M059J (cell line): ENCODE measurements at places on chromosomes 2 and 18. TPM values are rescaled to one million over a fixed set of nuclear protein-coding genes. Genes with fewer than 3 reads are reported as not detected.

DNA sequence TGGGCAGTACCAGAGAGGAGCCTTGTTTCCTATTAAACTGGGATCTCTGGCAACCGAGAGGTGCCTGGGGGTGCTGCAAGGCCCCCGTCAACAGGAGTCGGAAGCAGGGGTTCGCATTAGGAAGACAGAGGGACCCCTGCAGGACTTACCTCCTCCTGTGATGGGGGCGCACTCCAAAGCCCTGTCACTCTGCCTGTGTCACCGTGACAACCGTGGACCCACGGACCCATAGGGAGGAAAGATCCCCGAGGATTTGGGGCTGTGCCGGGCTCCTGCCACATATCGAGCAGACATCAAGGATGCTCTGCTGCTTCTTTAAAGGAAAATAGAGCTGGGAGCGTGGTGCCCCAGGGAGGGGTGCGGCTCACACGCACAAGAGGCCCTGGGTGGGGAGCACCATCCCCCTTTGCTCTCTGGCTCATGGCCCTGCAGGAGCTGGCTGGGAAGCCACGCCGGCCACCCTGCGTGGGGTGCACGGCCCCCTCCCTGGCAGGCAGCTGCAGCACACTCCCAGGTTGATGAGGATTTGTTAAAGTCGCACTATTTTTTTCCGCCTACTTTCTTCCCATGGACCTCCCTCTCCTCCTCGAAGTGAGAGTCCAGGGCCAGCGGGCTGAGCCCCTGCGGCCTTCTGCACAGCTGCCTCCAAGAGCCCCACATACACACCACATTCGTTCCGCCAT, 167.5 kb downstream of the TWIST2 start:
- DNase-seq = no peak

DNA sequence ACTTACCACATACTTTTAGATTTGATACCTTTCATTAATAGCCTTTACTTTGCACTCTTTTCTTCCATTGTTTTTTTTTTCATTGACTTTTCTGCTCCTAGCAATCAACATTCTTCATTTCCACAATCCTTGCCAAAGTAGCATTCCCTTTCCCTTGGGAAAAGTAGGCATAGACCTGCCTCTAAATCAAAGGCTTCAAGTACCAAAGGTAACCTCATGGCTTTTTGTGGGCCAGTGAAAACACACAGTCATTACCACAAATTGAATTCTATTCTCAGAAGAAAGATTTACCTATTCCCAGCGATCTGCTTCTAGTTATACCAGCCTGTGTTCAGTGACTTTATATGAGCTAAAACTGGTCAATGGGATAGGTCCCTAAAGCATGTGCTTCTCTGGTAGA, 109.2 kb downstream of the SOCS6 start:
- DNase-seq = peak; percentile 76

DNA sequence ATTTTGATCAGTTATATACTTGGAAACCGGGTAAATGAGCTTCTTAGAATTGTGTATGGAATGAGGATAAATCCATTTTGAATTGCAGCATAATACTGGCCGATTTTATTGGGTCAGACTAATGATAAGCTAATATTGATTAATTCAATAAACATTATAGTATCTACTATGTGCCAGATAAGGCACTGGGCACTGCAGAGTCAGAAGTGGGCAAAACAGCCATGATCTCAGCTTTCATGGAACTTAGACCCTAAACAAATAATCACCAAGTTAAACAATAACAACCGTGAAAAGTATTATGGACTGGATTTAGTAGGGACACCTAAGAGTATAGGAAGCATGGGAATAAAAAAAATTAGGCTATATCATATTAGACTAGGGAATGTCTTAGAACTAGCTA, 297.0 kb upstream of the PKDCC start:
- DNase-seq = no peak

DNA sequence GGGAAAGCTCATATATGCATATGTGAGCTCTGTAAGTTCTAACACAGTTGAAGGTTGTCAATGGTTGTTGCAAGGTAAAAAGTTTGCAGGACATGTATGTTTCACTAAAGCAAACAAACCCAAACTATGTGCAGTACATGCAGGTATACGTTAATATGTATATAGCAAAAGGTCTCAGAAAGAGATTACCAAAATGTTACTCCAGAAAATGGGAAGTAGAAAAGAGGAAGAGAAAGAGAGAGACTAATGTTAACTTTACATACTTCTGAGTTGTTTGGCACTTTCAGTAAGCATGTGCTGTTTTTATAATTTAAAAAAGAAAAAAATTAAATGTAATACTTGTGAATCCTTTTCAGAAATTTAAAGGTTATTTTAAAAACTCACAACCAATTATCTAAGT, 32.8 kb upstream of the PEX13 start:
- DNase-seq = no peak

GRCh38 chr18:49884959-49885358, 71.6 kb upstream of the ACAA2 start:
- DNase-seq = no peak

GRCh38 chr2:10159086-10159485, 36.5 kb downstream of the RRM2 start:
- DNase-seq = no peak

GRCh38 chr2:238042849-238043584, 17.8 kb upstream of the SCLY start:
- DNase-seq = no peak

GRCh38 chr2:152015552-152015951, 83.3 kb downstream of the CACNB4 start:
- no peak for DNase-seq

DNA sequence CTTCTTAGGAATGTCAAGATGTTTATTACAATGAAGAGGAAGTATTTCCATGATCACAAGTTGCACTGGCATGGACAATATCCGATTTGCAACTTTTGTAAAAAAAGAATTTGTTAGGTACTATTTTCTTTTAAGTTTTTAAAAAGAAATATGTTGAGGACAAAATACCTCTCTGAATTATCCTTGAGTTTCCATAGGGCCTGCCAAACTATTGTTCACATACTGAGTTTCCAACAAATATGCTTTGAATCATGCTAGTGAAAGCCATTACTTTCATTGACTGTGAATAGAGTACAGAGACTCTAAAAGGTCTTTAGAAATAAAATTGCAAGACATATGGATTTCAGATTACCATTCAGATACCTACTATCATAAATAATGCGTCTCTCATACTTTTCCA, 566.1 kb downstream of the TMEM182 start:
- no peak for DNase-seq

DNA sequence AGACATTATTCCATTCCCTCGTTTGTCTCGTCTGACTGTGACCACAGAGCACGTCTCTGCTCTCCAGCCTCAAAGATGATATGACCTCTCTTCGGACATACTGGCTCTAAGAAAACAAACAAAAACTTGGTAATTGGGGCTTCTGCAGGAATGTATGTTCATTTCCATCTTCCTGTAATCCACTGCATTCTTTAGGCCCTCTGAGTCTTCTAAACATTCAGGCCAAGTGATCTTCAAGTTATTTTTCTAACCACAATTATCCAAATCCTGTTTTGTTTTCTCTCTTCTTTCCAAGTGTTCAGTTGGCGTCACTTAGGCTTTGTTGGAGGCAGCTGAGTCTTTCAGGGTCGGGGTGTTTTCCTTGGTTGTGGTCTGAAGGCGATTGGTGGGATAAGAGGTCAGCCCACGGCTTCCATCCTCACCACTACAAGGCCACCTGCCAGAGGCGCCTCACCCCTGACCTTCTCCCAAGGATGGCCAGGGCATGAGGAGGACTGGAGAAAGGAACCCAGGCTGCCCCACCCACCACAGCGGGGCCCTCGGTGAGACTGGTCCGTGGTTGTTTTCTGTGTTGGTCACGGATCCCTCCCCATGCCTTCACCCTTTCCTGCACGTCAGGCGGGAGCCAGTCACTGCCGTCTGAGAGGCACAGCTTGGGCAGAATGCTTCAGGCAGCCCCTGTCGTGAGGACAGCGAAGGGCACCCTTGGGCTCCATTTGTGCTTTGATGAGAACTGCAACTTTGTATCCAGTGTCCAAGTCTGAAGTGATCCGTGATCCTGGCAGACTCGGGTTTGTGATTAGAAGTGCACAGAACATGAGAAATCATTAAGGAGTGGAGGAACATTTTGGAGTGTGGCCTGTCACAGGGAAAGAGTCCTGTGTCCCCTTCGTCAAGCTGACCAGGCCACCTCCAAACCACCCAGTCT, 88.6 kb upstream of the FHL2 start:
- peak; percentile 91 for DNase-seq

DNA sequence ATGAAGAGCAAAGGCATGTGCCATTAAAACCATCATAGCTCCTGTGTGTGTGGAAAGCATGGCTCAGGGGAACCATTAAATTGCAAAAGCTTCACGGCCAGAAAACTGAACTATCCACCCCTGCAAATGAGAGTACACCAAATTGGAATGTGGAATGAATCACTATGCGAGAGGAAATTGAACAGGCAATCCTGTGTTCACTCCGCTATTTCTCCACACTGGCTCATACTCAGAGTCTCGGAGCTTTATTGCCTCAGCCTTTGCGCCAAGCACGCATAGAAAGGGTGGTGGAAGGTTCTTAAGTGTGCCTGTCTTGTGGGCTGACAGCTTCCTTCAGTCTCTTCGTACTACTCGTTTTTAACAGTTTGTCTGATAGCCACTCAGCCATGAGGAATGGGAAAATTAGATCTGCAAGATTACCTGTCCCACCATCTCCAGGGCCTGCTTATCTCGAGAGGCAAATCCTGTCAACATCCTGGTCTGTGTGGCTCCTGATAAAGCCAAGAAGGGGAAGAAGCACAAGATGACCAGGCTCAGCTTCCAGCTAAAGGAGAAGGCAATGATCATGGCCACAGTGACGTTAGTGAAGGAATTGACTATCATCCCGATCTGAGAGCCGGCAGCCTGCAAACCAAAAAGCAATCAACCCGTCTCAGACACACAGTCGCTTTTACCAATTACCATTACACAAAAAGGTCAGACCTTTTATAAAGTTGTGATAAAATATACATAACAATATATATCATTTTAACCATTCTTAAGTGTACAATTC, 34.9 kb downstream of the G6PC2 start:
- DNase-seq = peak; percentile 38

GRCh38 chr2:188285774-188286173, 5.9 kb upstream of the GULP1 start:
- no peak for DNase-seq

DNA sequence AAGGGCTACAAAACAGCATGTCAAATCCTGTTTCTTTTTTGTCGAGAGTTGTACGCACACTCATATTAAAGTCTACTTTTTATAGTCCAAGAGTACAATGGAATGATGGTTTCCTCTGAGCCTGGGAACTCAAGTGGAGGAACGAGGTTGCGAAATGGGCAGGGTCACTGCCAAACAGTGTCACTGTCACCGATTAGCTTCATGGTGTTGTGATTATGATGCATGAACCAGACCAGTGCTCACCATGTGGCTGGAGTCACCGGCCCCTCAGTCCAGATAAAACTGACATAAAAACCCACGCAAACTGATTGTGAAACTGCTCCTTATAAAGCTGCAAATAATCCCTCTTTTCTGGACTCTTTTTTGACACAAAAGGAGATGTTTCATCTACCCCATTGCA, 122.0 kb downstream of the COPS8 start:
- peak; percentile 43 for DNase-seq

DNA sequence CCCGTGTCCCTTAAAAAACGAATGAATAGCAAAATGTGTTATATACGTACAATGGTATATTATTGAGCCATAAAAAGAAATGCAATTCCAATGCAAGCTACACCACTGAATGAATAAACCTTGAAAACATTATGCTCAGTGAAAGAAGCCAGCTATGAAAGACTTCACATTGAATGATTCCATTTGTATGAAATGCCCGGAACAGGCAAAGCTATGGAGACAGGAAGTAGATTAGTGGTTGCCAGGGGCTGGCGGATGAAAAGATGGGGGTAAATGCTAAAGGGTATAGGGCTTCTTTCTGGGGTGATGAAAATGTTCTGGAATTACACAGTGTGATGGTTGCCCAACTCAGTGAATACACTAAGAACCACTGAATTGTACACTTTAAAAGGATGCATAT, 113.3 kb downstream of the NOL10 start:
- DNase-seq = no peak

GRCh38 chr18:24056506-24056905, 42.0 kb downstream of the TTC39C start:
- no peak for DNase-seq

DNA sequence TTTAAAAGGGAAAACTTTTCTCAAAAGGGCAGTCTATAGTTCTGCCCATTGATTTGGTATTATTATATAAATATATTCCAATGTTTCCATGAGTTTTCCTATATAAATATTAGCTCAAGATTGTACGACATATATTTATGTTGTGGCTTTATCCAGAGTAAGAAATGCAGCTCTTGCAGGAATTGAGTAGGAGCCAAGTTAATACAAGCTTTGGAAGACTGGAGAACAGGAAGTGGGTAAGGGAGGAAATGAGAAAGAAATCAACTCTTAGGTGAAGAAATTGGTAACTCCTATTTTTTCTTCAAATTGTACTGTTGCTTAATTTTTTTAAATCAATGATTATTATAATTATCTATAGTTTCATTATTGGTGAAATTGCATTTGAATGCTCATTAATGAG, 105.4 kb upstream of the FAM117B start:
- peak; percentile 60 for DNase-seq

GRCh38 chr2:2874805-2875204, 502.8 kb downstream of the EIPR1 start:
- DNase-seq = no peak

GRCh38 chr18:46755315-46756024, 1.4 kb downstream of the ST8SIA5 start:
- peak; percentile 41 for DNase-seq

Gene TDRD15
- not detected in 2 replicates for total RNA-seq

Gene ERBB4
- not detected in 2 replicates for total RNA-seq

GRCh38 chr2:23456881-23457760, 72.1 kb downstream of the KLHL29 start:
- DNase-seq = peak; percentile 27

DNA sequence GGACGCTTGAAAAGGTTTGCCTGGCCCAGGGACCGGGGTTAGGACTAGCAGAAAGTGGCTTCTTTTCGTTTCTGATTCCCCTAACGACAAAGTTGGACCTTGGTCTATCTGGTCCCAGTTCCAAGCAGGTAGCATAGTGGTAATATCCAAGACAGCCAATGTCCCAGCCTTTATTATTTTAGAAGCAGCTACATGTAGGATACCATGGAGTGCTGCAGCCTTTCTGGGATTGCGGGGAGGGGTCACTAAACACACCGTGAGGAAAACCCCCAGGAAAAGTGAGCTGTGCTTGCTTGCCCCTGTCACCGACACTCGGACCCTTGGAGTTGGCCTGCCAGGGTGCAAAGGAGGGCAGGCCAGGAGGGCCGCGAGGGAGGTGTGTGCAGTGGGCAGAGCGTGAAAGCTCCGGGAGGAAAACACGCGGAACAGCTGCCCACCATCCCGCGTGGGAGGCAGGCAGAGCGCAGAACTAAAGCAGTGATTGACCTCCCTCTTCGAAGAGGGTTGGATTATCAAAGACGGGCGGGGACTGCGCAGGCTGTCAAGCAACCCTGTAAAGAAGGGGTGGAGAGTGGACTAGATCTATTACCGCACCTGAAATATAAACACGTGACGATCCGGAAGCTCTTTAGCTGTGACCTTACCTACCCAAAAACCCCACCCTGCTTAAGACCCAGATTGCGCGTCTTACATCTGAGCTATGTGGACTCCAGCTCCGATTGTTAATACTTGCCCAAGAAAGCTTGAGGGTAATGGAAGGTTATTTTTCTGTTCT, 624 bp upstream of the MAP4K3 start:
- DNase-seq = no peak

- no peak for DNase-seq
Observed at GRCh38 chr18:9855681-9856080, 30.1 kb upstream of the TXNDC2 start.

GRCh38 chr2:241931976-241932898, 62.7 kb downstream of the RTP5 start:
- DNase-seq = no peak
